NCI-H1417 (cell line): ENCODE measurements at places on chromosomes 16 and 17.

DNA sequence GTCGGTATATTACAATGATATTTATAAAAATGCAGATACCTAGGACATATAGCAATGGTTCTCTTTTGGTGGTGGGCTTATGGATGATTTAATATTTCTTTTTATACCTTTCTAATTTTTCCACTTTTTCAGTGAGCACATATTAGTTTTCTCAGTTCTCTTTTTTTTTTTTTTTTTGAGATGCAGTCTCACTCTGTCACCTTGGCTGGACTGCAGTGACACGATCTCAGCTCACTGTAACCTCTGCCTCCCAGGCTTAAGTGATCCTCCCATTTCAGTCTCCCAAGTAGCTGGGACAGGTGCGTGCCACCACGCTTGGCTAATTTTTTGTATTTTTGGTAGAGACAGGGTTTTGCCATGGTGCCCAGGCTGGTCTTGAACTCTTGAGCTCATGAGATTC lies 15.1 kb downstream of the MAP3K14 start:
- DNase-seq = no peak

DNA sequence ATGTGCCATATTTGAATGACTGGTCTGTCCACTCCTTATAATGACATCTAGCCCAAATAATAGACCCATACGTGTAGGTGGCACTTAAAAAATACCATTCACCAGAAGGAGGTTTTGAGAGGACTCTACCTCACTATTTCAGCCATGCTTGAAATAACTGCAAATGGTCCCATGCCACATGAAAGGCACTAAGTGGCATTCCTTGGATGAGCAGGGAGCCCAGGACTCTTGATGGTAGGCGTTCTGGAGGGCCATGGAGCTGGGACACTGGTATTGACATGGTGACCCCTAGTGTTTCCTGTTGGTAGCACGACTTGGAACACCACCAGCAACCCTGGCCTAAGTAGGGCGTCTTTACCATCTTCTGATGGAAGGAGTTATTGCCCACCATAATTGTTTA lies 148.7 kb upstream of the ZFHX3 start:
- DNase-seq = peak; percentile 71

- DNase-seq = no peak
Observed at GRCh38 chr17:6495450-6496115, 51.3 kb downstream of the PIMREG start.

DNA sequence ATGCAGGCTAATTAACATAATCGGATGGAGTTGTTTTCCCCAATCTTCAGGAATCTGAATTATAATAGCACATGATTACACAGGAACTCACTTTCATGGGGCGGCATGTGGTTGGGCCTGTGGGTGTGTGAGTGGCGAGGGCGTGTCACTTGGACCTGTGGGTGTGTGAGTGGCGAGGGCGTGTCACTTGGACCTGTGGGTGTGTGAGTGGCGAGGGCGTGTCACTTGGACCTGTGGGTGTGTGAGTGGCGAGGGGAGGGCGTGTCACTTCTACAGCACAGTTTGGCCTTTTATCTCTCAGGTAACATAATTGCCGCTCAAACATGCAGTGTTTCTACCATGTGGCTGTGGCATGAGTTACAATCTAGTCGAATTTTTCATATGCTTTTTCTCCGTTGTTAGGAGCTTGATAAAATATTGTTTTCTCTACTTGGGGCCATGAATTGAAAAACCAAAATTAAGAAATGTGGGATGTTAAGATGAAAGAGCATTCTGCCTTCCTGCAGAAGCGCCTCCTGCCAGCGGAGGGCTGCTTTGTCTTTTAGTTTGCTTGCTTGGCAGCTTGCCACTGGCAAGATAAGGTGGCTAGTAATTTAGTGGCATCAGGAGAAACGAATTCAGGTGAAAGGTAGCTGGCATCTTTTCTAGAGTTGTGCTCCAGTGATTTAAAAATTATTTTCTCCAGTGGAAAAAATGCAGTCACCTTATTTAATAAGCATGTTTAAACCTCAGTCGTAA lies 36.2 kb downstream of the USP10 start:
- peak; percentile 56 for DNase-seq

DNA sequence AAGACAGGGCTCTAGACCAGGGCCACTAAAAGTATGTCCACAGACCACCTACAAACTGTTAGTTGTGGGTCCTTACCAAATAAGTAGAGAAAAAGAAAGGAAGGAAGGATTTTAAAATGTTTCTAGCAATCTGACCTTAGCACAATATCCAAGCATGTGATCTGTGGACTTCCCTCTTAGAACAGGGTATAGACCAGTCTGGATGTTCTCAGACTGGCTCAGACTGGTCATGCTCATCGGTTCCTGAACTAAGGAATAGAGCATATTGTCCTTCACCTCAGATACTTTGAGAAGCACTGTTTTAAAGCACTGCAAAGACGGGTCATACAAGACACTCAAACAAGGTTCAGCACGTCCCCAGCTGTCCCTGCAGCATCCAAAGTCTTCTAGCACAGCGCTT lies 25.8 kb downstream of the CUEDC1 start:
- DNase-seq = no peak

- no peak for DNase-seq
Observed at GRCh38 chr17:16980061-16980460, 8.1 kb upstream of the TNFRSF13B start.

DNA sequence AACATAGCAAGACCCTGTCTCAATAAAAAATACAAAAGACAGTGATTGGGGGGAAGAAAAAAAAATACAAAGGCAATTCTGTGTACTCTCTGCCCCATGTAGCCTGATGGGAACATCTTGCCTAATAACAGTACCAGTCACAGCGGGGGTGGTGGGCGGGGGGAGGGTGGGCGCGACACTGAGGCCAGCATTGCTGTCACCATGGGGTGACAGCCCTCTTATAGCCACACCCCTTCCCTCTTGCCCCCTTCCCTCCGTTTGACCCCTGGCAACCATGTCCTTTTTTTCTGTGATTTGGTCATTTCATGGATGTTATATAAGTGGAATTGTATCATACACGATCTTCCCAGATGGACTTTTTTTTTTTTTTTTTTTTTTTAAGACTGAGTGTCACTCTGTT lies 80.9 kb downstream of the DNAH17 start:
- DNase-seq = no peak

- no peak for DNase-seq
Observed at GRCh38 chr16:80023865-80024264, 423.3 kb upstream of the MAF start.

GRCh38 chr17:78797213-78797612 lies 15.1 kb upstream of the CYTH1 start:
- no peak for DNase-seq

DNA sequence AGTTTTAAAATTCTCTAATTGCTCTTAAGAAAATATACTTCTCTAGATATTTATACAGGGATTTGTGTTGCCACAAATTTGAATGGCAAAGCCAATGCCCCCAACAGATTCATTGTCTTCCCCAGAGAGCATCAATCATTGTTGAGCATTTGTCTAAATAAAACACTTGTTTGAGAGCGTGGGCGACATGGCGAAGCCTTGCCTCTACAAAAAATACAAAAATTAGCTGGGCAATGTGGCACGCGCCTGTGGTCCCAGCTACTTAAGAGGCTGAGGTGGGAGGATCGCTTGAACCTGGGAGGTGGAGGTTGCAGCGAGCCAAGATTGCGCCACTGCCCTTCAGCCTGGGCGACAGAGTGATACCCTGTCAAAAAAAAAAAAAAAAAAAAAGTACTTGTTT lies 13.4 kb upstream of the SRSF1 start:
- DNase-seq = peak; percentile 88

DNA sequence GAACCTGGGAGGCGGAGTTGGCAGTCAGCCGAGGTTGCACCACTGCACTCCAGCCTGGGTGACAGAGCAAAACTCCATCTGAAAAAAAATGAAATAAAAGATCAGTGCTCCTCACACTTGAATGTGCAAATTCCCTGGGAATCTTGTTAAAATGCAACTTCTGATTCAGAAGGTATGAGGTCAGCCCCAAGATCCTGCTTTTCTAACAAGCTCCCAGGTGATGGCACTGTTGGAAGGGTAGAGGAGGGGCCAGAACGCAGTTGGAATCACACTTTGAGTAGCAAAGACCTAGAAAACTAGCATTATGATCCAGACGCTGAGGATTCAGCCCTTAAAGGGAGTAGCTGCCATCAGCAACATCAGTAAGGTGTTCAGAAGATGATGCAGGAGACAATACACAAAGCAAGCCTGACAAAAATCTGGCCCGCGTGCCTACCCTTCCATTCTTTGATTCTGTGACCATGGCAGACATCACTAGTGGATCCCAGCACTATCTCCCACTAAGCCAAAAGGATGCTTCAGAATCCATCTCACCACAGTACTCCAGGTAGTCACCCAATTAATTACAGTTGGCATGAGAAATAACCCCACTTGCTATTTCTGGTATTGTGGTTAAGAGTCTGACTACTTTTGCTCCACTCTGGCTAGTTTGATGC lies 33.1 kb upstream of the MEIOC start:
- DNase-seq = no peak

DNA sequence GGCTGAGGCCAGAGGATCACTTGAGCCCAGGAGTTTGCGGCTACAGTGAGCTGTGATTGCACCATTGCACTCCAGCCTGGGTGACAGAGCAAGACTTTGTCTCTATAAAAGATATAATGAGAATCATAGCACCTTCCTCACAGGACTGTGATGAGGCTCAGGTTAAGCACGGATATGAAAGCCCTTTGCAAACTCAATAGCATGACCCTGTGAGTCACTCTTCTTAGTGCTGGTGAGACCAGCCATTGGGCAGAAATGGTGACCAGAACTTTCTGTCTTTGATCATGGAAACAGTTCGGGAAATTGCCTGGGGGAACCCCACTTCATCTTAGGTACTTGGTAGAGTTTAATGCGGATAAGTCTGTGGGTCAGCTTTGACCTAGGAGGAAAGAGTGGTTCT lies 144.2 kb downstream of the PRKCB start:
- no peak for DNase-seq

DNA sequence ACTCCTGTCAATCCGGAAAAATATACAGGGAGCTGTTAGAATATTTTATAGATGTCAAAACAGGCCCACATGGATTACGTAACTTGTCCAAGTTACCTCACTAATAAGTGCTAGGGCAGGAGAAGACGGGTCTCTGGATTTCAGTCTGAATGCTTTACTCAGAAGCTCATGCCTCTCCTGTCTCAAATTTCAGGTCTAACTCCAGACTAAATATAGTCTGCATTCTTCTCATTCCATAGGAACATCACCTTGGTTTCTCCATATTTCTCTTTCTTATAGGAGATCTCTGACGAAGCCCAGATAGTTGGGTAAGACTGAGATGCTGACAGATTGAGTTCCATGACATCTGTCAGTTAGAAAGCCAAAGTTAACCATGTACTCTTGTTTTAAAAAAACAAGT lies 174.2 kb downstream of the STX8 start:
- DNase-seq = no peak

GRCh38 chr17:76753061-76753961 lies 15.4 kb downstream of the MFSD11 start:
- DNase-seq = no peak

GRCh38 chr17:65401561-65401960 lies 159.9 kb downstream of the AXIN2 start:
- DNase-seq = no peak

DNA sequence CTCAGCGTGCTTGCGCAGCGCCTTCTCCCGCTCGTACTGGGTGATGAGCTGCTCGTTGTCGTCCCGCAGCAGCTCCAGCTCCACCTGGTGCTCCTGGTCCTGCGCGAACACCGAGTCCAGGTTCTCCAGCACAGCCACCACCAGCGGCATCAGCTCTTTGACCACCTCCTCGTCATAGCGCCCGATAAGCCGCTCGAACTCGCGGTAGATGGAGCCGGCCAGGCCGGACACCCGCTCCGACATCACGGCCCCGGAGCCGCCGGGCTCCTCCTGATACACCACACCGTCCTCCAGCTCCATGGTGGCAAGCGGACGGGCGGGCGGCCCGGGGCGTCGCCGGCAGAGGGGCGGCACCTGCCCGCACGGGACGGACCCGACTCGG lies 320 bp downstream of the SPAG9 start:
- peak; percentile 81 for DNase-seq

DNA sequence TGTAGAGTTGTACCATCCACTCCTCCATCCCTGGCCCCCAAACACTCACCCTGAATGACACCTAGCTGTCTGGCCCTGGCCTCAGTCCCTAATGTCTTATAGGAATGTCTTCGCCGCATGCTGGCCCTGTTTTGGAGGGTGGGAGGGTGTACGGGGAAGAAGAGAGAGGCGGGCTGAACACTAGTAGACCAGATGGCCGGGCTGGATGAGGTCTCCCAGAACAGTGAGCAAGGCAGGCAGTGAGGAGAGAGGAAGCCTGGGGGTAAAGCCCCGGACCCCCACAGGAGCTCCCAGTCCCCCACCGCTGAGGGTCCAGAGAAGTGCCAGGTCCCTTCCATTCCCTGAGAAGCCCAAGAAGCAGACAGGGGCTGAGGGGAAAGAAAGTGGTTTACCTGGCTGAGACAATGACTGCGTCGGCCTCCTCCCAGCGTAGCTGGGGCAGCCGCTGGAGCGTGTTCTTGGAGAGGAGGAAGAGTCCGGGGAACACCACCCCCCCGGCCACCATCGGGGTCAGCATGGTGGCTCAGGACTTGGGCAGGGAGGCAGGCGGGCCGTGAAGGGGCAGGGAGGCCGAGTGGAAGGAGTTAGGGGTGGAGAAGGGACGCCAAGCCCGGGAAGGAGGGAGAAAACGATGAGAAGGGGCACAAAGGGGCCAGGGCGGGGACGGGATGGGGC lies 923 bp downstream of the TLCD3B start:
- peak; percentile 41 for DNase-seq

- no peak for DNase-seq
Observed at GRCh38 chr16:85517563-85518179, 95.5 kb upstream of the GSE1 start.

DNA sequence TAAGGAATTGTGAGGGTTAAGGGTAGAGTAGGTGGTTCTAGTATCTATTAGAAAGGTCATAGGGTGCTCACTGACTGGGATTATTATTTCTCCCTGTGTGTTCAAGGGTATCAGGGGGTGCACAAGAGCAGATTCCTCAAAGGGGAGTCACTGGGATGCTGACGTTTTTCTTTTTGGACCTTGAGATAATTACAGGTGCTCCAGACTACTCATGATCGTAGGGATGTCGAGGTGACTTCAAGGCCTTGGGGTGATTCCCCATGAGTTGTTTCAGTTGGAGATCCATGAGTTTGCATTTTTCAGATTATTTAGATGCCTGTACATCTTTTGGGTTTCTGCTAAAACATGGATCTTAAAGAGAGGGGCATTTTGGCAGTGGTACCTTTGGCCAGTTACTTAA lies 41.4 kb upstream of the TEKT1 start:
- no peak for DNase-seq
